Upper lobe of left lung (tissue), 6 donors: ENCODE measurements at places on chromosomes 5 and 9.

GRCh38 chr5:103305809-103306208 lies 47.2 kb downstream of the MACIR start:
- no peak for DNase-seq

DNA sequence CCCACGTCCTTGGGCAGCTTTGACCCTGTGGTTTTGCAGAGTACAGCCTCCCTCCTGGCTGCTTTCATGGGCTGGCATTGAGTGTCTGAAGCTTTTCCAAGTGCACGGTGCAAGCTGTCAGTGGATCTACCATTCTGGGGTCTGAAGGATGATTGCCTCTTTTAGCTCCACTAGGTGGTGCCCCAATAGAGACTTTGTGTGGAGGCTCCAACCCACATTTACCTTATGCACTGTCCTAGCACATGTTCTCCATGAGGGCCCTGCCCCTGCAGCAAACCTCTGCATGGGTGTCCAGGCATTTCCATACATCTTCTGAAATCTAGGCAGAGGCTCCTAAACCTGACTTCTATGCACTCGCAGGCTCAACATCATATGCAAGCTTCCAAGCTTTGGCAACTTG lies 644.2 kb upstream of the CDH9 start:
- no peak for DNase-seq

DNA sequence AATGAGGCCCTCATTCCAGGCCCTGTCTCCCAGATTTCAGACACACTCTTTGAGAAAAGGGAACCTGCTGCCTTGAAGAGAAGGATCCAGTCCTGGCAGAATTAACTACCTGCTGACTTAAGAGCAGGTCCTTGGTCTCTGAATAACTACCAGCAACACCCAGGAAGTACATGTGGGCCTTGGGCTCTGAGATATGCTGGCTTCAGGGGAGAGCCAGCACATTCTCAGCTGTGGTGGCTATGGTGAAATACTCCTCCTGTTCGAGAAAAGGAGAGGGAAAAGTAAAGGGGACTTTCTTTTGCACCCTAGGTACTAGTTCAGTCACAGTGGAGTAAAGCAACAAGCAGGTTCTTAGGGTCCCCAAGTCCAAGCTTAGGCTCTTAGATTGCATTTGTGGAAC lies 120.0 kb downstream of the HMHB1 start:
- DNase-seq, result no peak

- no peak for DNase-seq
These were observed 179.3 kb downstream of the C9orf152 start for GRCh38 chr9:110028676-110029075.

GRCh38 chr9:24487946-24488345 lies 57.8 kb downstream of the IZUMO3 start:
- no peak for DNase-seq

DNA sequence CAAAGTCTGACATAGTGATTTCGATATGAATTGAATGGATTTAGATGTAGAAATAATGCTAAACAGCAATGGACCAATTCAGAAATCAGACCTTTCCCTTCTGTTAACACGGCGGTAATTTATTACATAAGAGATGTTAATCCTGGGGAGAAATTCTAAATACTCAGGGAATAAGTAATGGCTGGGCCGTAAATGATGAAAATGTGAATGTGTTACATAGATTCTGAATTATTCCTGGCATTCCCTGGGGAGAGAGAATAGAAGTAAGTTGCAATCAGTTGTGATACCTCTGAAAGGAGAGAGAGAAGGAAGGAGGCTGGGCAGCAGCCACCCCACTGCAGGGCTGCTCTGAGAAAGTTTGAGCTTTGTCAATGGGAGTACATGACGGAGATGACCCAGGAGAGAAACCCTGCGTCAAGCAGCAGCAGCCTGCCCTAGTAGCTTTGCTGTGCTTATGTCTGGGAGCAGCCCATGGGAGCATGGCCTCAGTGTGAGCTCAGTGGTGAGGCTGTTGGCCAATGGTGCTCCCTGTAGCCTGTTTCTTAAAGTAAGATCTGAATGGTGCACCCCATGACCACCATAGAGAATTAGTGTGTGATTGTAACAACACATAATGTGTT lies 420.1 kb downstream of the MTRR start:
- no peak for DNase-seq

- DNase-seq, result no peak
These were observed 18.2 kb upstream of the CDC20B start for GRCh38 chr5:55191165-55191564.

GRCh38 chr9:99140685-99141314 lies 35.9 kb downstream of the TGFBR1 start:
- peak; percentile 39 for DNase-seq

GRCh38 chr5:9712911-9713310 lies 82.8 kb upstream of the TAS2R1 start:
- no peak for DNase-seq

DNA sequence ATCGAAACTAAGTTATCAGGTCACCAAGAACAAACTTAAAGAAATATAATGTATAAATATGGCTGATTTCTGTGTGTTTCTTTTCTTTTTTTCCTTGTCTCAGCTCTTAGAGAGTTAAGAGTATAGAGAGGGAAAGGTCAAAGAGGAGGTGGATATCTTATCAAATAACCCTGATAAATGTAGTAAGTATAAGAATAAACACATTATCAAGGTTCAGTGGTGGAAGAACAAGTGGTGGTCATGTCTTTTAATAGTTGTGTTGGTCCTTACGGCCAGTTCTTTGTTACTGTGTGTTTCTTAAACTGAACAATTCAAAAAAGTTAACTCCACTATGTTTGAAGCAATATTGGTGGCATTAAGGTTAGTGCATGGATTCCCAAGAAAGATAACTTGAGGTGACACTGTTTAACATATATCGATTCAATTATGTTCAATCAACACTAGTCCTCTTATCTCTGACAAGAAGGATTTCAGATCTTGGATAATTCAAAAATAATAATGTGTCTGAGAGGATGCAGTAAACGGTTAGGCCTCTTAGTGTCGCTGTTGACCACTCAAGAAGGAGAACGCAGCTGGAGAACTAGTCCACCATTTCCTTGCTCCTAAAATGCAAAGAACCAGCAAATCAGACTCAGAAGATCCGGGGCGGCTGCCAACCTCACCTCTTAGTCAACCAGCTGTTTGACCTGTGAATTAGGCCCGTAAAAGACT lies at the start of gene PCDHGA3:
Gene PCDHGA3, plus strand, starts transcription at position 588 of the 711 bp plus-strand sequence. CDS start 205 bp downstream, outside the sequence.
- no peak for DNase-seq

DNA sequence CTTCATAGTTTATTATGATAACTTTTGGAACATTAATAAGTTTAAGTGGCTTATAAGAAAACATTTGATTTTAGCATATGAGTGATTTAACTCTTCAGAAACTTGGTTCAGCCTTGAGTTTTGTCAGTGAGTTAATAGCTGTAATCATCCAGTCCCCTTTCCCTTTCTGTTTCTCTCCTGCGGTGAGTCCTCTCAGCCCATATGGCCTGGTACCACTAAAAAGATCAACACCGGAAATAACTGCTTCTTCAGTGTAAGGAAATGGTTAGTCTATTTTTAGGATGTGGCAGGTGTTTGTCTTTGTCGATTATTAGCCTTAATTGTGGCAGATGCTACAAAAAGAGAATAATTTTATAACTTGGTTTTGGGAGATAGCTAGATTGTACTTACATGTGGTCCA lies 120.2 kb upstream of the GRHPR start:
- DNase-seq, result no peak

- no peak for DNase-seq
These were observed 95.6 kb downstream of the NR6A1 start for GRCh38 chr9:124675261-124676158.

- no peak for DNase-seq
These were observed 1077.4 kb upstream of the ARRDC3 start for GRCh38 chr5:92460505-92460904.

DNA sequence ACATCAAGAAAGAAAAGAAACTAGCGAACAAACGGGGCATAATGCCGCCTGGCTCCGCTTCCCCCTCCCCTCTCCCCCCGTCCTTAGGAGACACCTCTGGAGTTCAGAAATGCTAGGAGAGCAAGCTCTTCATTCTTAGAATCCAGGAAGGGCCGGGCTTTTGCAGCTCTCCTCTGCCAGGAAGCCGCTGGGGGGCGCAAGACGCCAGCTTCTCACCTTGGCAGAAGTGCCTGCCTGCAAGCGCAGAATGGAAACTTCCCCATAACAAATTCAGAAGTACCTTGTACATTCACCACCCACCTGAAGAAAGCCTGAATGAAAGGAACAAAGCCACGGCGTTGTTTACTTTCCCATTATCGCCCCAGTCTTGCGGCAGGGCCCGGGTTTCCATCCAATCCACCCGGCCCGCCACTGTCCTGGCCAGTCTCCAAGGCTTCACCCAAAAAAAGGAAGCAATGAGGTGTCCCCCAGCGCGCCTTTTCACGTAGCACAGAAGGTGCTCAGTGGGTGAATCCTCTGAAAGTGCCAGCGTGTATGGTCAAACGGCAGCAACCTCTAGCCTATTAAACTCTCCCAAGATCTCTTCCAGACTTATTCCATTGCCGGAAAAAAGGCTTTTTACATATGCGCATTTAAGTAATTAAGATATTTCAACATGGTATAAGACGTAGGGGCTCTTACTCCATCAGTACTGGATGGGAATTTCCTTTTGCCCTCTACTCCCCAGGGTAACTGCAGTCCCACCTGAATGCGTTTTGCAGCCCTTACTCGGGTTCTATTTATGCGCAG lies 1.6 kb upstream of the GADD45G start:
- DNase-seq, result peak; percentile 93

GRCh38 chr9:86672966-86673365 lies 274.3 kb downstream of the GAS1 start:
- DNase-seq, result no peak

- no peak for DNase-seq
These were observed 25.1 kb downstream of the ZNF618 start for GRCh38 chr9:113901221-113901688.

GRCh38 chr5:169197343-169197742 lies 103.6 kb downstream of the SLIT3 start:
- no peak for DNase-seq

DNA sequence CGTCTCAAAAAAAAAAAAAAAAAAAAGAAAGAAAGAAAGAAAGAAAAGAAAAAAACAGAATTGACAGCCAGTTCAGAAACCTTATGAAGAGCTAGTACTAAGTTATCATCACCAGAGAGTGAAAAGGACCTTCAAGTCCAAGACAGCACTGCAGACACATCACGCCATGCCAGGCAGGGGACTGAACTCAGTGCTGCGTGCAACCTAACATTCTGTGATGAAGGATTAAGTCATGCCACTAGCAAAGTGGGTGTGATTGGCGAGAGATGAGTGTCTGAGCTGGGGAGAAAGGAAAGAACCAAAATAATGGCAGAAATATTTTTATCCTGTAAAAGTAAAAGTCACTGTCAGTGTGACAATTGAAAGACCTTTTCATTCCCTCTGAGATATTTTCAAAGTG lies 54.7 kb downstream of the MAP1B start:
- no peak for DNase-seq

DNA sequence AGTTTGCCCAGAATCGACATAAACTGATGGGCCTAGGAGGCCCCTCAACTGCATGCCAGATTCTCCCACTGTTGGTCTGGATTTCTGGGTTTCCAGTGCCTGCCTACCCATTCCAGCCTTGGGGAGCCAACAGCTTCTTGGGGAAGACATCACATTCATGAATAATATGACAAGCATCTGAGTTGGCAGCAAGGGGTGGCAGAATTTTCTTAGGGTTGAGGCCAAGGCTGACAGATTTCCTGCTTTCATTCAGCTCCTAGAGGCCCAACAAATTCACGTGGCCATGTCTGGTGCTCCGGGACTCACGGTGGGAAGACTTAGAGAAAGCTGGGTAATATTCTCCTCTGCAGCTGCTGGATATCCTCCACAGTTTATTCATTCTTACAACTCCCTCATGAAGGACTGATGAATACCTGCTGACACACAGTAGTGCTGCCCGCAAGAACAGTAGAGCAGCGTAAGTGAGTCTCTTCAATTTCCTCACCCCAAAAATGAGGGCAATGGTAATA lies 305.0 kb upstream of the TNC start:
- no peak for DNase-seq

DNA sequence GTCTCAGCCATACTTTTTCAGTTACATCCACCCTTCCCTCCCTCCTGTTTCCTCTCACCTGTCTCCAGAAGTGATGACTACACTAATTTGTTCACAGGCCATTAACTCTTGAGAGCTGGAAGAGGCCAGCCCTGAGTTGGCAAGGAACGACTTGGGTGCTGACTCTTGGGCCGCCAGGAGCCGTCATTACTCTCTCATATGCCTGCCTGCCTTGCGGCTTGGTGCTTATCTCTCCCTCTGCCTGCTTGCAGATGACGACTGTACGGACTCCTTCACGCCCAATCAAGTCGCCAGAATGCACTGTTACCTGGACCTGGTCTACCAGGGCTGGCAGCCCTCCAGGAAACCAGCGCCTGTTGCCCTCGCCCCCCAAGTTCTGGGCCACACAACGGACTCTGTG lies 66.1 kb downstream of the PAPPA start:
- DNase-seq, result no peak

DNA sequence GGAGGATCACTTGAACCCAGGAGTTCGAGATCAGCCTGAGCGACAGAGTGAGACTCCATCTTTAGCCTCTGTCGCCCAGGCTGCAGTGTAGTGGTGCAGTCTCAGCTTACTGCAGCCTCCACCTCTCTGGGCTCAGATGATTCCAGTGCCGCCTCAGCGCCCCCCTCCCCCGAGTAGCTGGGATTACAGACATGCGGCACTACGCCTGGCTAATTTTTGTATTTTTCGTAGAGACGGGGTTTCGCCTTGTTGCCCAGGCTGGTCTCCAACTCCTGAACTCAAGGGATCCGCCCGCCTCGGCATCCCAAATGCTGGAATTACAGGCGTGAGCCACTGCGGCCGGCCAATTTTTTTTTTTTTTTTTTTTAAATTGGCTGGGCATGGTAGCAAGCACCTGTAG lies 2.3 kb upstream of the HSPA9 start:
- DNase-seq, result no peak

- DNase-seq, result no peak
These were observed 29.4 kb downstream of the NANS start for GRCh38 chr9:98085944-98086343.

DNA sequence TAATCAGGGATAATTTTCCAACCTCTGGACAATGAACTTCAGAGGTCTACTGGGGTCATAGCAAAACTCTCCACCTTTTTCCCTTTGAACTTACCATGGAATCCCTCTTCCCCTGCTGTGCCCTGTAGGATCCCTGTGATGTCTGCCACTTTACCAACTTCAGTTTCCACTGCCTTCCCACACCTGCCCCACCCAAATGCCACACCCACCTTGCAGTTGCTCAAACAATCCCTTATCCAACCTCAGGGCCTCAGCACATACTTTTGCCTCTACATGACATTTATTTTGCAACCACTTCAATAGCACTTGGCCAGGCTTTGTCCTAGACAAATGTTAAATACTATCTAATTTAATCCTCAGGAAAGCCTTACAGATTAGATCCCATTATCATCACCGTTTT lies 463.7 kb upstream of the WWC1 start:
- no peak for DNase-seq

- DNase-seq, result peak; percentile 25
These were observed 119.3 kb upstream of the MAN2A1 start for GRCh38 chr5:109570362-109570874.

GRCh38 chr9:128902351-128903078 lies 18.3 kb upstream of the PHYHD1 start:
- DNase-seq, result peak; percentile 68

- no peak for DNase-seq
These were observed 32.5 kb downstream of the PTGES start for GRCh38 chr9:129720181-129720864.

- DNase-seq, result no peak
These were observed 316.2 kb downstream of the CWC27 start for GRCh38 chr5:65084795-65085515.

GRCh38 chr5:62282064-62282463 lies 23.9 kb upstream of the KIF2A start:
- no peak for DNase-seq

- DNase-seq, result no peak
These were observed 23.3 kb downstream of the SLC1A3 start for GRCh38 chr5:36629729-36630128.
